Dorsolateral prefrontal cortex (tissue), 122 donors: ENCODE measurements at places on chromosomes 5 and 9.

DNA sequence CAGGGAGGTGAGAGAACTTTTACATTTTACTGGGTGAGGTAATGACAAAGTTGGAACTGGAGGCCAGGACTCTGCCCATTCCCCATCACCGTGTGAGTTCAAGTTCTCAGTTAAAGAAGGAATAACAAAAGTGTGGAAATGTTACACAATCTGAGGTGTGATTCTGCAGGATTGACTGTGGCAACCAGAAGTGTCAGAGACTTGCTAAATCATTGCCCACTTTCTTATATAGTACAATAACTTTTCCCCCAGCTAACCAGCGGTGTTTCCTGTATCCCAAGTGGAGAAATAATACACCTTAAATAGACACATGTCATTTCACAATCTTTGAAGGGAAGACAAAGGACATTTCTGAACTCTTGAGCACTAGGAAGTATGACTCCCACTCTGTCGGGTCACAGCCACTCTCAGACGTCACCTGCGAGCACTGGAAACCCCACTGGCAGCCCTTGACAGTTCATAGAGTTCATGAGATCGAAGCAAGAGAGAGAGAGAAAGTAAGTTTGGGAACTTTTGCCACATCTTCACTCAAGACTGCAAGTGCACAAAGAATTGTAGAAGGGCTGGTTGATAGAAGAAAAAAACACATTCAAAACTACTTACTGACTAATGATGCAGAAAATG is 28.4 kb downstream of the PAX5 start:
- DNase-seq, result no peak

GRCh38 chr5:27619982-27620381 is 581.6 kb upstream of the CDH9 start:
- no peak for DNase-seq

GRCh38 chr9:126982215-126983002 is 67.8 kb downstream of the RALGPS1 start:
- DNase-seq, result no peak

GRCh38 chr9:96038271-96038670 is 162.8 kb downstream of the ERCC6L2 start:
- DNase-seq, result no peak

DNA sequence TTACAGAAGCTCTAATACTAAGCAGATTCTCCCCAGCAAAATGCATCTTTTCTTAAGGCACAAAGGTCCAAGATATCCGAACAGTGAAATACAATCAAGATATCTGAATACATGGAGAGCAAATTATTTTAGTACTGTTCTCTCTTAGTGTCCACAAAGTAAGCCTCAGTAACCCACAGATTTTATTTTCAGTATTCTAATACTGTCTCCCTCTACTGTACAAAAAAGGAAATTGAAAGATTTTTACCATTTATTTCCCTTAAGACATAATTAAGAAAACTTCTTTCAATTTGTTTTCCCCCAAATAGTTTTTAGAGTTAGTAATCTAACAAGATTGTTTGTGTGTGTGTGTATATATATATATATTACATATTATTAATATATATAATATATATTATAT is 24.7 kb upstream of the NOL6 start:
- DNase-seq, result no peak

DNA sequence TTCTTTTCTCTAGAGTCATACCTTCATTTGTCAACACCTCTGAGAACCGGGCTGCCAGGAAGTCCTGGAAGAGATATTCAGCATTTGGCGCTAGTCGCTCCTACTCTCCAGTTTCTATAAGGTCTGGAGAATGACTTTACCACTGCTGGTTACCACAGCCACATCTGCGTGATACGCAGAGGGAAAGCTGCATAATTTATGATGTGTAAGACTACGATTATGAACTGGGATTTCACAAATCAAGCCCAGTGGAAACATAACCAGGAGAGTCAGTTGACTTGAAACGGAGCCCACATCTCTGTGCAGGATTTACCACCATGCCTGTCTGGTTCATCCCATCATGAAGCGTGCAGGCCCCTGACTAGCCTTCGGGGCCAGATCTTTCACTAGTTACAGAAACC is 72.6 kb downstream of the FGF1 start:
- DNase-seq, result no peak
